Psoas muscle (tissue), 8 donors: ENCODE measurements at places on chromosomes 2 and 18. TPM values are rescaled to one million over a fixed set of nuclear protein-coding genes. Genes with fewer than 3 reads are reported as not detected.

The CDH20 gene
- 0.60 TPM for total RNA-seq

DNA sequence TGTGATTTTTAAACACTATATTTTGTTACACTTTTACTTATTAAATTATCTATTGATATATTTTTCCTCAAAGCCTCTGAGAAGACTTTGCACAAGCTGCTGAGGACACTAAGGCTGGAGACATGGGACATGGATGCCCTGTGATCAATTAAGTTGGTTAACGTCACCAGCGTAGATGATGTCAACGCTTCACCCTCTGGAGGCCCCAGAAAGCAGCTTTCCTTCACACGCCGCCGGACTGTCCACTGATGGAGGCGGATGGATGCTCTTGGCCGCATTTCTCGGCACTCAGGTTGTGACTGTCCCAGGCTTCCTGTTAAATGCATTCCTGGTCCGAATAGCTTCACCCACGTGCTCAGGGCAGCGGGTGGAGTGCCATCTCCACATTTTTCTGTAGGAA is 247.5 kb downstream of the VAPA start:
- no peaks in the 10 kb centered on the region for H3K27me3 ChIP-seq
- H3K27ac ChIP-seq = no peak overlapping the region
- DNase-seq = no peak
- no peaks in the 10 kb centered on the region for H3K4me1 ChIP-seq

- H3K4me3 ChIP-seq = no peak overlapping the region
- H3K4me1 ChIP-seq = no peaks in the 10 kb centered on the region
- H3K36me3 ChIP-seq = no peaks in the 10 kb centered on the region
- H3K27me3 ChIP-seq = peaks cover 1% of the 10 kb centered on the region
Measured at GRCh38 chr2:127669056-127669455, 6.3 kb downstream of the LIMS2 start.

DNA sequence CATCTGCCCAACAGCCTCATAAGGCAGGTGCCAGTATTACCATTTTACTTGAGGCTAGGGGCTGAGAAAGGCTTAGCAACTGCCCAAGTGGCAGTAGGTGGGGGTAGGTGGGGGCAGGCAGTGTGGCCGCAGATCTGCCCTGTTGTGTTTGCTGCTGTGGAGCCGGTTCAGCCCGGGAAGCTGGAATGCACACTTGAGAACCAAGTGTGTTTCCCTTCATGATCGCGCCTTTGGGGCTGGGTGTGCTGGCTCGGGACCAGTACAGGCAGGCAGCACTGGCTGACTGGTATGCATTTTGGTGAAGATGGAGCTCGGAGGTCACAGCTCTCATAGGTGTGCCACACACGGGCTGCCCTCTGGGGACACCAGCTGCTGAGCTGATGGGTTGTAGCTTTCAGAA is 85.1 kb downstream of the CABLES1 start:
- H3K36me3 ChIP-seq = no peaks in the 10 kb centered on the region
- no peaks in the 10 kb centered on the region for H3K27me3 ChIP-seq
- no peak overlapping the region for H3K4me3 ChIP-seq
- H3K4me1 ChIP-seq = no peaks in the 10 kb centered on the region
- no peak for DNase-seq

GRCh38 chr2:66570471-66570870 is 135.5 kb downstream of the MEIS1 start:
- no peak overlapping the region for H3K4me3 ChIP-seq
- peaks cover 2% of the 10 kb centered on the region for H3K4me1 ChIP-seq
- peaks cover 19% of the 10 kb centered on the region for H3K36me3 ChIP-seq
- H3K27me3 ChIP-seq = peaks cover 4% of the 10 kb centered on the region
- H3K27ac ChIP-seq = no peak overlapping the region

The NETO1 gene
- total RNA-seq = not detected

GRCh38 chr2:25805987-25806386 is 72.3 kb downstream of the ASXL2 start:
- H3K27me3 ChIP-seq = no peaks in the 10 kb centered on the region
- H3K36me3 ChIP-seq = no peaks in the 10 kb centered on the region
- H3K27ac ChIP-seq = no peak overlapping the region
- no peak for DNase-seq
- H3K4me3 ChIP-seq = no peak overlapping the region

DNA sequence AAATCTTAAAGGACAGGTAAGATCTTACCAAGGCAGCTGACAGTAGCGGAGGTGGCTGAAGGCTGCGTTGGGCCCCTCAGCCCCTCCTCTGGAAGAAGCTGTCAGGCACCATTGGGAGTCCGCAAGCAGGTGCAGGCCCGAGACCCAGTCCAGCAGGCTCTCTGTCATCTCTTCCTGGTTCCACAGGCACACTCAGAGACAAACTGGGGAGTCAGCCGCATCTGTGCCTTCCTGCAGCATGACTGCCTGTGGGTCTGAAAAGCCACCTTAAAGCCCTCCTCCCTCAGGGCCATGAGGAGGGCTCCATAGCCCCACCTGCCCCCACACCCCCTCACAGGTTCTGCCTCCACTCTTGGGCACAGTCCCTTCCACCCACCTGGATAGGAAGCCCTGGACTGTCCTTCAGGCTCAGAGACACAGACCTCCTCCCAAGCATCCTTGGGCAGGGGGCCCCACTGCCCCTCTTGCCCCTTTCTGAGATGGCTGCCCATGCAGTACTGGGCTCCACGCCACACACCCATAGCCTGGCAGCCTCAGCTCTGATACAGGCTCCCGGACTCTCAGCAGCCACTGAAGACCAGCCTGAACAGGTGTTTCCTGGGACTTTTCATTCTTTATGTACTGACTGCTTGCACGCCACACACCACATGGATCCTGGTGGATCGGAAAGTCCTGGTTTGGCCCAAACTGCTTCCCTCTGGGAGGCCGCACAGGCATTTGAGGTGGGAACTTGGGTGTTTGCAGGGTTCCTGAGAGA is 239.8 kb downstream of the SEPTIN10 start:
- H3K4me3 ChIP-seq = no peak overlapping the region
- no peaks in the 10 kb centered on the region for H3K27me3 ChIP-seq
- H3K27ac ChIP-seq = no peak overlapping the region
- DNase-seq = no peak

DNA sequence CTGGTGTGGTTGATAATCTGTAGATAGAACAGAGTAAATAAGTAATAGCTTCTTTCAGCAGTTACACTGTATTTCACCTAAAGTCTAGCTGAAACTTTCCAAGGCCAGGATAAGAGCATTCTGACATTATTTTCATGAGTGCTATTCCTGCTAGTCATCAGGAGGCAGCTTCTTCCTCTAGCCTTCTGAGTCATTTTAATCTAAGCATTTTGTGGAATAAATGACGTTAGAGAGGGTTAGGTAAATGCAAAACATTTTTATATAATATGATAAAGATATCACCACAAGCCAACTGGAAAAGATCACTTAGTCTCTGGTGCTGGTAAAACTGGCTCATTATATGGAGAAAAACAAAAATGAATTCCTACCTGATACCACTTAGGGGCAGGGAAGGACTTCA is 138.5 kb downstream of the MEP1B start:
- H3K27me3 ChIP-seq = no peaks in the 10 kb centered on the region
- no peak overlapping the region for H3K27ac ChIP-seq
- H3K36me3 ChIP-seq = no peaks in the 10 kb centered on the region
- H3K4me3 ChIP-seq = no peak overlapping the region

GRCh38 chr2:142915502-142915901 is 38.0 kb downstream of the KYNU start:
- DNase-seq = no peak
- H3K36me3 ChIP-seq = no peaks in the 10 kb centered on the region
- no peaks in the 10 kb centered on the region for H3K4me1 ChIP-seq

GRCh38 chr2:230939691-230940470 is 14.8 kb upstream of the GPR55 start:
- DNase-seq = no peak
- H3K4me3 ChIP-seq = no peak overlapping the region
- H3K36me3 ChIP-seq = no peaks in the 10 kb centered on the region
- H3K27me3 ChIP-seq = peaks cover 10% of the 10 kb centered on the region

DNA sequence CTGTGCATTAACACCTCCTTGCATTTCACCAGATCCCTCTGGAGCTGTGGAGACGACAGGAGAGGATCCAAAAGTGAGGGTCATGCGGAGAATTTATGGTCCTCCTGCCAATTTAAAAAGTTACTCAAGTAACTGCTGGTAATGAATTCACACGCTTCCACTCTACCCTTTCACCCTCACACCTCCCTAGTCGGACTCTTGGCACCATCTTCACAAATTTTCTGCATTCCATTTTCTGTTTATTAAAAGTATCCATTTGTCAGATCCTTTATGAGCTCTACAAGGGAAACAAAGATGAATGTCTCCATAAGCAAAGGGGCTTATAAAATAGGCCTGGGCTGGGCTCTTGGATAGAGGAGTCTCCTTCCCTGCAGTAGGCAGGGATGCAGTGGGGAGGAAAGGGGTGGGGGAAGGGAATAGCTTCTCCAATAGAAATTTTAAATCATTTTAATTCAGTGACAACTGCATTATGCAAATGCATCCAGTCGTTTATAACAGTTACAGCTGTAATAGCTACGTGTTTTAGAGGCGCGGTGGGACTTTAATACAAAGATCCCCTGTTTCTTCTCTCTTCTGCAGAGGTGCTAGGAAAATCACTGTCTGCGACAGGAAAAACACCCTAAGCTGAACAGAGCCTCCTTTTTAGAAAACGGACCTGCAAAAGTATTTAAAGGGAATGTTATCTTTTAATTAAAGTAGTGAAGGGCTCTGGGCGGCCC is 132.2 kb downstream of the EPHA4 start:
- DNase-seq = no peak
- H3K27me3 ChIP-seq = no peaks in the 10 kb centered on the region

DNA sequence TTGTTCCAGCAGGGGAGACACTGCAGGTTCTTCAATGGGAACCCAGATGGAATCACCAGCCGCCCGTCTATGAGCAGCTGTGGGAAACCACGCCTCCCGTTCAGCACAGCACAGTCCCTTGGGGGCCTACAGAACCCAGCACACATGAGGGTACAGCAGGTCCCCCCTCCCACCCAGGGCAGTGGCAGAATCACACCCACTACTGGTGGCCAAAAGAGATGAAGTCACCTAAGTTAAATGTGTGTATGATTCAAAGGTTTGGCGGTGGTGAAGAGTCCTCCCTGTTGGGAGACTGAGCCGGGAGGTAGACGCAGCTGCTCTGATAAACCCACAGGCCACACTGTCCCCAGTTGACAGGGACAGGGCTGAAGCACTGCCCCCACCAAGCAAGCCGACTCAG is 44.3 kb downstream of the L3MBTL4 start:
- no peak overlapping the region for H3K4me3 ChIP-seq
- H3K27ac ChIP-seq = no peak overlapping the region
- no peaks in the 10 kb centered on the region for H3K4me1 ChIP-seq
- H3K27me3 ChIP-seq = peaks cover 2% of the 10 kb centered on the region
- no peaks in the 10 kb centered on the region for H3K36me3 ChIP-seq

The SPDYA gene
- 0.24 TPM for total RNA-seq

- no peak overlapping the region for H3K27ac ChIP-seq
- no peaks in the 10 kb centered on the region for H3K27me3 ChIP-seq
- H3K36me3 ChIP-seq = no peaks in the 10 kb centered on the region
- peaks cover 31% of the 10 kb centered on the region for H3K4me1 ChIP-seq
- H3K4me3 ChIP-seq = no peak overlapping the region
Measured at GRCh38 chr18:7770908-7771307, 203.8 kb downstream of the PTPRM start.

The TPGS2 gene
- total RNA-seq = 12.4 TPM
